ENCODE measurements at places on chromosomes 5 and 9.

DNA sequence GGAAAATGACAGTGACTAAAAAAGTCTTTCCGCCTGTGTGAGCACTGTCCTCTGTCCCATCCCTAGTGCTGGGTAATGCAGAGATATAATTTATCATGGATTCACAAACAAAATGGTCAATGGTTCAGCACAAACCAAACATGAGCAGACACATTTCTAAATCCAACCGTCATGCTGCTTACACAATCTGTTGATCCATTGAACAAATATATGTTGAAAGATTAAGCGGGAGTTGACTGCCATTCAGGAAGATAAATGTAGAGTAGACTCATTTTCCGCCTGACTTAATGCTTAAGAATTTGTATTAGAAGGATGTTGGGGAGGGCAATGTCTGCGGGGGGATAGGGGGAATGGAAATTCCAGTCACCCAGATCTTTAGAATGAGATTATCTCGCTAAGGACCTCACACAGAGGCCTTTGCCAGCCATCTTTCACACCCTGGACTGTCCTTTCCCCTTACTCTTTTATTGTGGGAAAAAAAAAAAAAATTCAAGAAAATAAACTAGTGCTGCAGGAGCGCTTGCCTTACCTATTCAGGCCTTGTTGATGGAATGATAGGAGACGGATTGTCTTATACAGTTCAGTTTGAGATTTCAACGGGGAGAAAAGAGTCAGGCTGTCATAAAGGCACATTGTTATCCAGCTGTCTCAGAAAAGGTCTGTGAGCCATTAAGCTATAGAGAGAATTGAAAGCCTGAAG, 153.7 kb downstream of the TLE1 start:
- DNase-seq = no peak

GRCh38 chr5:74040811-74041491, 415.0 kb downstream of the ARHGEF28 start:
- DNase-seq = no peak

- no peak for DNase-seq
Observed at GRCh38 chr9:36716496-36716895, 143.8 kb downstream of the MELK start.

DNA sequence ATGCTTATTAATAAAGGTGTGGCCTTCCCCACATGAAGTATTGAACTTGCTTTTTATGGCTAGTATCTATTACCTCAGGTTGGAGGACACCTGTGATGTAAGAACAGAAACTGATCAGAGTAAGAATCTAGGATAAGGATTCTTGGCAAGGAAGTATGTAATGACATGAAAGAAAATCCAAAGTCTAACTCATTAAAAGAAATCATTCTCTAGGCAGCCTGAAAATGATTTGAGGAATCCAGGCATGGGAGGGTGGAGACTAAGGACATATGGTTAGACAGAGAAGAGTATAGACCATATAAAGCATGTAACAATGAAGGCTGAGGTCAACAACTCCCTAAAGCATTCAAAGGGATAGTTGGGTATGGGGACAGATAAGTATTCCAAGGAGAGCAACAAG, 32.9 kb downstream of the PFDN1 start:
- DNase-seq = no peak

DNA sequence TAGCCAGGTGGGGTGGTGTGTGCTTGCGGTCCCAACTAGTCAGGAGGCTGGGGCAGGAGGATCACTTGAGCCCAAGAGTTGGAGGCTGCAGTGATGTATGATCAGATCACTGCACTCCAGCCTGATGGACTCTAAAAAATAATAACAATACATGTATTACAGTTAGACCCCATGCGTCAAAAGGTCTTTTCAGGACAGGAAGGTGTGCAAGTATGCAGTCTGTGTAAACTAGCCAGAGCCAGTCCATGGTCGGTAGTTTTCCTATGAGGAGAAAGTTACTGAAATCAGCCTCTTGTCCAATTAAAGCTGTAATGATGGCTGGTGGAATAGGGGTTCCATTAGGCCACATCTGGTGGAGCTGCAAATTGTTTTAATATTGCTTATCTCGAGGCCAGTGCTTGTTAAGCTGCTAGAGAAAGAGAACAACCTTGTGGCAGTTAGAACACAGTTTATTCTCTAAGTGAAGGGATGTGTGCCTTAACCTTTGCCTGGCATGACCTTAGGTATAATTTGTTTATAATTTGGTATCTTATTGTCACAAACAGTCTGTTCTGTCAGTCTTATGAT, 1.5 kb upstream of the STOM start:
- no peak for DNase-seq

DNA sequence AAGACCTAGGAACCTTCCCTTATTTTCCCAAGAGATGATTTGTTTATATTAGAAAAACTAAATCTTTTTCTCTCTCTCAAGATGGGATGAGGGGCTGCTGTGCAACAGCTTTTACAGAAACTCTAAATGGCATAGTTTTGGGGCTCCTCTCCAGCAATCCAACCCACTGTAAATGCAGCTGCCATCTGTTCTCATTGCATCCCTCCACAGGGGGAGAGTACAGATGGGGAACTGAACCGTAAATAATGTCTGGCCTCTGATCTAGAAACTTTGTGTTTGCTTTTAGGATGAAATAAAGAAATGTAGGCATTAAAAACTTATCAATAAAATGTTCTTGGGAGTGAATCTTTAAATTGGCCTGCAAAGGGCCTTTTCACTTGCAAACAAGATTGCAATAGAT, 291.4 kb downstream of the MCTP1 start:
- no peak for DNase-seq

GRCh38 chr9:124124729-124125650, 113.4 kb downstream of the LHX2 start:
- no peak for DNase-seq

GRCh38 chr5:165477546-165477945, 1972.1 kb downstream of the MAT2B start:
- no peak for DNase-seq

DNA sequence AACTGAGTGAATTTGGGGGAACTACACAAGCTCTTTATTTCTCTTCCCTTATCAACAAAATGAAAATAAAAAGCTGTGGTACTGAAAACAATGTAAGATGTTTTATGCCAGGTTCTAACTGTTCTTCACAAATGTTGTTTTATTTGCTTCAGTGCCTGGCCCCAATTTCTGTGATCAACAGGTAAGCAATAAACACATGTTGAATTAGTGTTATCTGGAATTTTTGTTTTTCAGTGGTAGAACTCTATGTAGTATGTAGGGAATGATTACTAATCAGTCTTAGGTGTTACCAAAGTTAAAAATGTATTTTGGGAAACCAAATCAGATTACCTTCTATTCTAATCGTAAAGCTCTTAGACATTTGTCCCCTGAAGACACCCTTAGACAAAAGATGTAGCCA, 7.5 kb upstream of the DPYSL3 start:
- no peak for DNase-seq

DNA sequence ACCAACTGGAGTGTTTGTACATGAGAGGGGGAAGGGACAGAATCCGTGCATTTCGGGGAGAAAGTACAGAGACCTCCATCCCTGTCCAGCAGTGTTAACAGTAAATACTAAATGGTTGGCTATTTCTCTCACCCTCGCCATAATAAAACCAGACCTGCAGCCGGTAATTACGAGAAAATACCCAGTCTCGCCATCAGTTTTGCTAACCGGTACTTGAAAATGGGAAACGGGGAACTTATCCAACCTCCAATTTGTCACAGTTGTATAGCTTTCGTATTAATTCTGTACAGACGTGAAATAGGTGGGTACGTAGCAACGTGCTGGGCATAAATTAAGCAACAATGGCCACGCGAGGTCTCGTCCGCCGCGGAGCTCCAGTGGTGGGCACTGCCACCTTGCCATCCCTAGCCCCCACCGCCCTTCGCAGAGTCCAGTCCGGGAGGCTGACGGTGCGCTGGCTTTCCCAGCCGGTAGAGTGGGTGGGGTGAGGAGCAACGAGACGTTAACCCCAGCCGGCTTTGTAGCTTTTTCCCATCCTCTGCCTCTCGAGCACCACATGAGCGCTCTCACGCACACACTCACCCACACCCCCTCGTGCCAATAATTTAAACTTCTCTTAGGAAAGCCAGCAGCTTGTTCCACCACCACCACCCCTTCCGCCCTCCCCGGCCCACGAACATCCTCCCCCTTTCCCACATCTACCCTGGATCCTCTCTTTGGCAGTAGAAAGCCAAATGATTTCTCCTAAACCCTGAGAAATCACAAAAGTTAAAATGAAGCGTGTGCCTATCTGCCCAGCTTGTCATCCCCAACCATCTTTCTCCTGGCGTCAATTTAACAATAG, 1.8 kb downstream of the ELAVL2 start:
- DNase-seq = no peak

GRCh38 chr5:138849439-138849838, 25.7 kb downstream of the LRRTM2 start:
- DNase-seq = no peak

DNA sequence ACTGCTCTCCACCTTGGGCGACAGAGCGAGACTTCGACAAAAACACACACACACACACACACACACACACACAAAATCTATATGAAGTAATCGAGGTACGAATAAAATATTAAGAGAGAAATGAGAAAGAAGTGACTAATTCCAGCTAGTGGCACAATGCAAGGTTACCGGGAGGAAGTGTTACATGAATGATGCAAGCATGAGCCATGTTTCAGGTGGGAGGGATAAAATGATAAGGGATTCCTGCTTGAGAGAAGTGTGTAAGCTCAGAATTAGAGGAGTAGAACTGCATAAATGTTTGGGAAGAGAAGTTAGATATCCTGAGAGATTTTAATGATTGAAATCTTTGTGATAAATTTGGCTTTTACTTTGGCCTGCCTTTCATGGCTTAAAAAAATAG, 18.8 kb downstream of the HAPLN1 start:
- no peak for DNase-seq

DNA sequence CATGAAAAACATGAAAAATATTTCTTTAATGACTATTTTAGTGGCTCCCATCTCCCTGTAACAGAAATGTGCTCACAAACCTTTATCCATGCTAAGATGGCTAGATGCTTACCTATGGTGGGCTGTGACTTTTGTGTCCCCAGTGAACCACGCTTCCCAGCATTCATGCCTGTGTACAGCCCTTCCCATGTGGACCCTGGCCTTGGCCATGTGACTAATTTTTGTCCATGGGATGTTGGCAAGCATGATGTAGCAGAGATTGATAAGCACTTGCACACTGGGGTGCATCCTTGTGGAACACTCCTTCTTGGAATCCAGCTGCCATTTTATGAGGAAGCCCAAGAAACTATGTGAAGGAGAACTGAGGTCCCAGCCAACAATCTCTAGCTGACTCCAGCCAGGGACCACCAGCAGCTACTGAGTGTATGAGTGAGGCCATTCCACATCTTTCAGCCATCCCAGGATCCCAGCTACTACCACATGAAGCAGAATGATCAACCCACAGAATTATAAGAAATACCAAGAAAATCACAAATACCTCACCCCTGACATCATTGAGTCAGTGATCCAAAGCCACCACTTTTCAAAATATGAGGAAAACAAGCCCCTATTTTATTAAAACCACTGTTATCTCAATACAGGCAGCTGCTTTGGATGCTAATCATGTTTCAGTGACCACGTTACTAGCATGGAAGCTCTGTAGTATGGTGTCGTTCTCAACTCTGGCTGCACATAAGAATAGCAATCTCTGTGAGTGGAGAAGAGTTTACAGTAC, 16.1 kb upstream of the RAI14 start:
- no peak for DNase-seq

- no peak for DNase-seq
Observed at GRCh38 chr5:153157156-153157555, 333.3 kb upstream of the GRIA1 start.

All from GM10248 (cell line).